ENCODE measurements at places on chromosomes 3 and 15.

- DNase-seq = no peak
These were observed 489.6 kb upstream of the RASGRP1 start for GRCh38 chr15:39054128-39054732.

DNA sequence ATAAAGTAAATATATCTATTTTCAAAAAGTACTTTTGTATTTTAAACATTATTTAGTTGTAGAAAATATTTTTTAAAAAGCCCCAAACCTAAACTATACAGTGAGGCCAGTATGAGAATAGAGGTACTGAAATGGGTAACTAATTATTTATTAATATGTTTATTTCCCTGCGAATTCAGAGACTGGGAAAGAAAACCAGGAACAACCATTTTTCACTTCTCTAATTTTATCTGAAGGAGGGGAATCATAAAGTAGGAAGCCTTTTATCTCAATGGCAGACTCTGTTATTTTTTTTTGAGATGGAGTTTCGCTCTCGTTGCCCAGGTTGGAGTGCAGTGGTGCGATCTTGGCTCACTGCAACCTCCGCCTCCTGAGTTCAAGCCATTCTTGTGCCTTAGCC lies 63.6 kb upstream of the TRAK1 start:
- no peak for DNase-seq

- no peak for DNase-seq
These were observed 582.5 kb downstream of the PLOD2 start for GRCh38 chr3:145578471-145578870.

GRCh38 chr3:17771177-17772017 lies 29.0 kb upstream of the TBC1D5 start:
- no peak for DNase-seq

- DNase-seq = no peak
These were observed 38.4 kb downstream of the PLCL2 start for GRCh38 chr3:16923112-16923511.

- DNase-seq = no peak
These were observed 23.2 kb downstream of the CPEB1 start for GRCh38 chr15:82624008-82624407.

DNA sequence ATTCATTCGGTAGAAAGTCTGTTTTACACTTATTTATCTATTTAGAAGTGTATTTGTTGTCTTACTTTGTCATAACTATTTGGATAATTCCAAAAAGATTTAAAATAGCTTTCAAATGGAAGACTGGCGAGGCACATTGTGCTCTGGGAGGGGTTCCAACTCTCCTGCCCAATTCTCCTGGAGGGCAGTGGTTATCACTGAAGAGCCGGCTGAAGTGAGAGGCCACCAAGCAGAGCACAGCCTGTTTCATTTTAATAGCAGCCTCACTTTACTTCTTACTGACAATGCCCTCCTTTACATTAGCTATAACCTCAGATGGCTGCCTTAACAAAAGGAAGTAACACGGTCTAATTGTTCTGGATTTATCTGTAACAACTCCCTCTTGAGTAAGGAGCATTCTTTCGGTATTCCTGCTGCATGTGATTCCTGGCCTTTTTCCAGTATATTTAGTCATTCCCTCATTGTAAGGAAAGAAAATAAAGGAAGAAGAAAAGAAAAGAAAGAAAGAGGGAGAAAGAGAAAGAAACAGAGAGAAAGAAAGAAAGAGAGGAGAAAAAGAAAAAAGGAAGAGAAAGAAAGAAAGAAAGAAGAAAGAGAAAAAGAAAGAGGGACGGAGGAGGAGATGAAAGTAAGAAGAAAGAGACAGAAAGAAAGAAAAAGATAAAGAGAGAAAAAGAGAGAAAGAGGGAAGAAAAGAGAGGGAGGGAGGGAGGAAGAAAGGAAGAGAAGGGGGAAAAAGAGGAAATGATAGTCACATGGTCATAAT lies 339.8 kb upstream of the WNT5A start:
- DNase-seq = no peak

DNA sequence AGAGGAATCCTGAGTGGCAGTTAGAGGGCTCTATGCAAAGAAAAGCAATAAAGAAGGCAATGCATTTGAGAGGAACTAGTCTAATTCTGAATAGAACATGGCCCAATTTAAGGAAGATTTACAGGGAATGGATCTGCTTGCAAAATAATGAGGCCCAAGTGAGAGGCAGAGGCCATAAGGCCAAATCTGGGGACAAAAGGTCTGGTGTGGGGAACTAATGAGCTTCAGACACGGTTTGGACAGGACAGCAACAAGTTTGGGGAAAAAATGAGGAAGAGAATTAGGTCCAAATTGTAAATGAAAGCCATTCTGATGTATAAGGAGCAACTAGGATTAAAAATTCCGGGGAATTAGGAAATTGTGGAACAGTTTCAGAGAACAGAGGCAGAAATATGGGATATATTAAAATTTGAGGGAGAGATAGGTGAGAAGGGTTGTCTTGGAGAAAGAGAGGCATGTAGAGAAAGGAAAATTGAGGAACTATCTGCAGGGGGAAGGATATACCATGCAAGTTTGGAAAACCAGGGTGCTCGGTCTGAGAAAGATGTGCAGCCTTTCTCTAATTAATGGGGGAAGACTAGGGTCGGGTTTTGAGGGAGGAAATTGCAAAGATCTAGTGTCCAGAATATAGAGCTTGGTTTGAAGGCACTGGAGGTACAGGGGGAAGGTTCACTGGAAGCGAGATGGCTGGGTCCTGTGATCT lies 73.8 kb downstream of the RBPMS2 start:
- no peak for DNase-seq

- DNase-seq = no peak
These were observed 108.1 kb upstream of the LSAMP start for GRCh38 chr3:116553355-116553754.

- no peak for DNase-seq
These were observed 11.6 kb downstream of the PSMD6 start for GRCh38 chr3:64011685-64012084.

- no peak for DNase-seq
These were observed 81.1 kb downstream of the PDCD6IP start for GRCh38 chr3:33879540-33879939.

GRCh38 chr3:192825657-192826200 lies 91.9 kb downstream of the MB21D2 start:
- DNase-seq = no peak

DNA sequence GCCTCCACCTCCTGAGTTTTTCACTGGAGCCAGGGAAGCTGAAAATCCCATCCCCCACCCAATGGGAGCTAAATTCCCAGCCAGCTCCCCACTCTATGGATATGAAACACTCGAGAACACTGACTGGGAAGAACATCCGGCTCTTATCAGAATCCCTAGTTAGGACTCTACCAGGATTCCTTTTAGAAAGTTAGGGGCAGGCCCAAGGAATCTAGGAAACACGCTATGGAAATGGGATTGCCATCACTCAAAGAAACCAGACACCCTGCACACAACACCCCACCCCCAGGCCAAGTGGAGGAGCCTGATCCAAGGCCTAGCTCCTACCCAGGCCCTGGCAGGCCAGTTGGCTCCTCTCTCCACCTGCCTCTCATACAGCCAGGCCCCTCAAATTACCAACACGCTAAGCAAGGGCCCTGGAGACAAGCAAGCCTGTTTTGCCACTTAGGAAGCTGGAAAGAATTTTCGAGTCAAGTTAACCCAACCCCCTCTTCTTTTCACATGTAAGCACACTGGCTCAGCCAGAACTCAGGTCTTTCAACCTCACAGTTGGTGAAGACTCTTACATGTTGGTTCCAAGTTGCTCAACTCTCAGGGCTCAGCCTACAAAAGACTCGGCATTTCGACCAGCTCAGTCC lies 75.5 kb downstream of the RBPMS2 start:
- DNase-seq = peak; percentile 78

DNA sequence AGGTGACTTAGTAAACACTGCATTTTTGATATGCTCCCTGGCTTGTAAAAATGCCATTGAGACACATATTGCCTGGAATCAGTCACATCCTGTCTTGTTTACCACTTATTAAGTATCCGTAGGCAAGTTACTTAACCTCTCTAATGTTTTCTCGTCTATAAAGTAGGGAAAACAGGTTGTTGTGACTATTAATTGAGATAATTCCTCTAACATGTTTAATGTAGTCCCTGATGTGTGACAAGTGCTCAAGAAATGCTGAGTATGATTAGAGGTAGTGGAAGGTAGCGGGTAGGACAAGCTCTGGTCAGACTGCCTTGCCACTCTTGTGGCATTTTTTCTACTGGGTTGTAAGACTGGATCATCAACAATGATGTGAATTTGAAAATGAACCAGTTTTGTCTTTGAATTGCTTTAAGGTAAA lies 54.1 kb downstream of the NFKBIZ start:
- DNase-seq = no peak

- DNase-seq = no peak
These were observed 30.1 kb downstream of the SCN11A start for GRCh38 chr3:39021465-39022285.

DNA sequence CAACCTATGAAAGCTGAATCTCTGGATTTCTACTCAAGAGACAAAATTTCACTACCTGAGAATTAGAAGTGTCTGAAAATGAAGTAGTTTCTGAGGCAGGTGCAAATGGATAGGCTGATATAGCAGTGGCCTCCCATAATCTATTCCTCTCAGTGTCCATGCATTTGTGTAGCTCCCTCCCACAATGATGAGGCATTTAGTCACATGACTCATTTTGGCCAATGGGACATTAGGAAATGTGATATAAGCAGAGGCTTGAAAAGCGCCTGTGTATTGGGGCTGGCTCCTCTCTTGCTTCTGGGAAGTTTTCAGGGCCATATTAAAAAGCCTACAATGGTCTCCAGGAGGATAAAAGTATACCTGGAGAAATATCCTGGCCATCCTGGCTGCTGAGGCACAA lies 79.7 kb upstream of the MRPL3 start:
- no peak for DNase-seq

- DNase-seq = no peak
These were observed 25.6 kb upstream of the MUSTN1 start for GRCh38 chr3:52860424-52860768.

DNA sequence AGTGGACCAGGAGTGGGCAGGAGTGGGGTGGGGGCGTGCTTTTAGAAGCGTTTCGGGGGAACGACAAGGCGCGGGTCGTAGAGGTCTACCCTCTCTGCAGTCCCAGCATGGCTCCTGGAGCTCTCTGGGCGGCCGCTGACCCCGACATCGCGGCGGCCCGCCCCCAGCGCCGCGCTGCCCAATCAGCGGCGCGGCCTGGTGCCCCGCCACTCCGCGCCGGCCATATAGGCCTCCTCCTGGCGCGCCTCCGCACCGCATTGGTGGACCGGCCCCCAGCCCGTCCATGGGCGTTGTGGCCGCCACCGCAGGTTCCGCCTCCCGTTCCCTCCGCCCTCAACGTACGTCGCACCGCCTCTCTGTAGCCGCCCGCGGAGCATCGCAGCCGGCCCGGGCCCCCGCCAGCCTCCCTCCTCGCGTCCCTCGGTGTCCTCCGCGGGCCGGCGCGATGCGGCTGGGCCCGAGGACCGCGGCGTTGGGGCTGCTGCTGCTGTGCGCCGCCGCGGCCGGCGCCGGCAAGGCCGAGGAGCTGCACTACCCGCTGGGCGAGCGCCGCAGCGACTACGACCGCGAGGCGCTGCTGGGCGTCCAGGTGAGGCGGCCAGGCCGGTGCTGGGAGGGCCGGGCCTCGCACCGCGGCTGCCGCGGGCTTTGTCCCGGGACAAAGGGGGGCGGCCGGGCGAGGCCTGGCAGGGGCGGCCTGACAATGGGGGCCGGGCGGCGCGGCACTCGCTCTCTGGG lies at the start of gene RCN2:
Gene RCN2 (plus strand): TSS at position 353 of the 738 bp plus-strand sequence. CDS start 93 bp downstream, at position 446.
- DNase-seq = peak; percentile 94

- no peak for DNase-seq
These were observed 67.4 kb downstream of the USP13 start for GRCh38 chr3:179720196-179720595.

DNA sequence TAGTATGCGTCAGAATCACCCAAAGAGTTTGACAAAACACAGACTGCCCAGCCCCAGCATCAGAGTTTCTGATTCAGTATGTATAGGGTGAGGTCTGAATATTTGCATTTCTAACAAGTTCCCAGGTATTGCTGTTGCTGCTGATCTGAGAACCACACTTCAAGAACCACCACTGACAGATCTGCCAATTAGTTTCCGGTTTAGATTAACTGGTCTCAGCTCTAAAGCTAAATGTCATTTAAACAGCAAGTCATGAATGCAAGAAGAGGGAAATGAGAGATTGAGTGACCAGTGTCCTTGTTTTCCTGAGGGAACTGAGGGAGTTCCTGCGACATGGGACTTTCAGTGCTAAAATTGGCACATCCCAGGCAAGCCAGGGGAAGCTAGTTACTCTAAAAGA lies 305.0 kb downstream of the ZNF385D start:
- no peak for DNase-seq

DNA sequence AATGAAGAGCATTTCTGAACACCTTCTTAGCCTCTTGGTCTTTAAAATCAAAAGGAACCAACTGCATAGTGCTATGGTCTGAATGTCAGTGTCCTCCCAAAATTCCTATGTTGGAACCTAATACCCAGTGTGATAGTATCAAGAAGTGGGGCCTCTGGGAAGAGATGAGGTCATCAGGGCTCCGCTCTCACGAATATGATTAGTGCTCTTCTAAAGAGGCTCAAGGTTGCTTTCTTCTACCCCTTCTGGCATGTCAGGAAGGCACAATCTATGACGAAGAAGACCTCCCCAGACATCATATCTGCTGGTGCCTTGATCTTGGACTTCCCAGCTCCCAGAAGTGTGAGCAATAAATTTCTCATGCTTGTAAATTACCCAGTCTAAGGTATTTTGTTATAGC lies 209.5 kb downstream of the MAGI1 start:
- no peak for DNase-seq

- no peak for DNase-seq
These were observed 150.8 kb upstream of the KCNMB2 start for GRCh38 chr3:178385280-178385952.

DNA sequence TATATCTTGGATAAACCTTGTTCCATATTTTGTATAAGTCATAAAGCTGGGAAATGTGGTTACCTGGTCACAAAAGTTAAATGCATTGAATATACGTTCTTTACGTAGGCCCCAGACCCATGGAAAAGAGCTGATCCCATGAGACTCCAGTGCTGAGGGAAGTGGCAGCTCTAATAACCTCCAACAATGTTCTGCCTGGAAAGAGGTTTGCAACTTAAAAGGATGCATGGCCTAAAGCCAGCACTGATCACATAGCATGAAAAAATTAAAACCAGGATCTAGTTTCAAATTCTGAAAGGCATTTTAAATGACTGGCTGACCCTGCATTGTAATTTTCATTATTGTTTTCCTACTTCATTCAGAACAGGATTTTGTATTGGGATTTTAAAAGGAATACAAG lies 27.9 kb upstream of the STRIT1 start:
- no peak for DNase-seq
